ENCODE measurements at places on chromosomes 12 and 14.

DNA sequence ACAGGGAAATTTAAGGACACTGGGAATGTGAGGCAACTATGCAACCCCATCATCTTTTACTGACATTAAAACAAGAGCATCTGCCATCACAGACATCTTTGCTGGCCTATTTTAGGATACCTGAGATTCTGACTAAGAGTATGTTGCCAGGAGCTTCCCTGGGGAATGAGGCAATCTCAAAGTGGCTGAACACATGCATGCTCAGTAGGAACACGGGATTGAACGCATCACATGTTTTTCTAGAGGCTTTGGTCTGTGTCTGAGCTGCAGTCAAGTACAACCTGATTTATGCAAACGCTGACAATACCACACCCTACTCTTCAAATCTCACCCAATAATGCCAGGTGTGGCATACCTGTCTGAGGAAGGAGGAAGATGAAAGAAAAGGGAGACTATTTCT lies 416.5 kb downstream of the NELL2 start:
- peak; percentile 63 for DNase-seq

DNA sequence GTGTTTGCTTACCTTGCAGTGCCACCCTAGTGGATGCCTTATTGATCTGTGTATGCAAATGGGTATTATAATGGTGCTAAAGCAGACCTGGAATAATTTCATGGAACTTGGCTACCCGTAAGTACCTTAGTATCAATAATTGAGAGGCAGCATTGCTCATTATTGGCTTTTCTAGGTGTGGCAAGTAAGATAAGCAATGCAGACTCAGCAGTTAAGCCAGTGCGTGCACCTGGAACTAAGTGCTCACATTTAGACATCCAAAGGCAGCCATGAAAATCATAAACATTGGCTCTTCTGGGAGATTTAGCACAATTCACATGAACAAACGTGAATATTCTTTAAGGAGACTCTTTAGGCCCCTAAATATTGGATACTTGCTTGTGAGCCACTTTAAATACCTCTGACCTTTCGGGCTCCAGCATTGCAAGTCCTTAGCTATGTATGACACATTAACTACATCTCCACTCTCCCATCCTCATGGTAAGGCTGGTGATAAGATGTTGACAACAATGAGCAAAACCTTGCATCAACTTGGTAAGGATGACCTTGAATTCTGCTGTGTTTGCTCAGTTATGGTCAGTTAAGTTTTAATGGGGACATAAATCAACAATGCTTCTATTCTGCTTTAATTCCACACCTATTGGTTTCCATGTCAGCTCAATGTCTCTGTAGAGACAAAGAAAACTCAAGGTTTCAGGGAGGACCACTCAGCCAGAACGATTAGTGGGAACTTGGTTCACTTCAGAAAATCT lies 112.0 kb downstream of the SLC5A8 start:
- no peak for DNase-seq

- DNase-seq, result no peak
Observed at GRCh38 chr12:131752451-131752850, 41.6 kb downstream of the SFSWAP start.

DNA sequence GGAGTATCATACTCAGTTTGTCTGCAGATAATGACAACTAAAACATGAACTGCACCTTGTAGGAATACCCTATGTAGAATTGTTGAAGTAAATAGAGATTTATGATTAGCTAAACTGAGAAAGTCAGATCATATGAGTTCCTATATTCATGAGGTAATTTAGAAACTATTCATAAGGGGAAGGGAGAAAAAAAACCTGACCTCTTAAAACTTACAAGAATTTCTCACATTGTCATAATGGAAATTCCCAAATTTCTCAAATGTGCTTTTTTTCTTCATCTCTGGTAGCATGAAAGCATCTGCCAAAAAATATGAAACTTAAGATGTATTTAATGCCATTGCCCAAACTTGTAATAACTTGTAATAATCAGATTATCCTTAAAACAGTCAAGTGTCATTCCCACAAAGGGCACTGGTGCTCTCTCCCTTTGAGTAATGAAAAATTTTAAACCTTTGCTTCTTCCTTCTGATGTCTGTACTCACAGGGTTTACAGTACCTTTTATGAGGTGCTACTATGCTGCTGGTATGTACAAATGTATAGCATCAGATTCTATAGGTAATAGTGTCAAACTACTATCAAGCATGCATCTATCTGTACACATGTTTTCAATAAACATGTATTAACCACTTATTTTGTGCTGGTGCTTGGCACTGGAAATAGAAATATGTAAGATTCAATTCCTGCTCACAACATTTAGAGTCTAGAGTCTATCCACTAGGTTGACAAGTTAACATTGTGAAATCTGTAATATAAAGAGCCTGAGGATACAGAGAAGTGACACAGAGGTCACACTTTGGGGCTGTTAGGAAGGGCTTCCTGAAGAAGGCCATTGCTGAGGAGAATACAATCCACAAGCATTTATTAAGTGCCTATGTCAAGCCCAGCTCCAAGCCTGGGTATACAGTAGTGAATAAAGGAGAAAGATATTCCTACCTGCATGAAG lies 17.4 kb upstream of the DRAM1 start:
- DNase-seq, result no peak

DNA sequence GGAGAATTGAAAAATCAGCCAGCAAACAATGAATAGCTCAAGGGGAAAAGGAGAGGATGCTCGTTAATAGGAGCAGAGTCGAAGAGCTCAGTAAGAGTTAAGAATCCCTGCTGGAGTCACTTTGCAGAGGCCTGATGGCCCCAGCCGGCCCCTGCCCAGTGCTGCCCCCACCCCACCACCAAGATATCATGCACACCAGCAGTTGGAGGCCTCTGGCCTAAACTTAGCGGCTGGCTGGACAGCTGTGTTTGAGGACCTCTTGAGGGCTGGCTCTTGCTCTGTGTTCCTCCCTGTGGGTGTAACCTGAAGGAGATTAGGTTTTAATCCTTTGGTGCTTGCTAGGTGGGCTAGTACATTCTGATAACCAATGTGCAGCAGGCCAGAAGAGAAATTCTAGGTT lies 142.0 kb downstream of the PLXNC1 start:
- no peak for DNase-seq

DNA sequence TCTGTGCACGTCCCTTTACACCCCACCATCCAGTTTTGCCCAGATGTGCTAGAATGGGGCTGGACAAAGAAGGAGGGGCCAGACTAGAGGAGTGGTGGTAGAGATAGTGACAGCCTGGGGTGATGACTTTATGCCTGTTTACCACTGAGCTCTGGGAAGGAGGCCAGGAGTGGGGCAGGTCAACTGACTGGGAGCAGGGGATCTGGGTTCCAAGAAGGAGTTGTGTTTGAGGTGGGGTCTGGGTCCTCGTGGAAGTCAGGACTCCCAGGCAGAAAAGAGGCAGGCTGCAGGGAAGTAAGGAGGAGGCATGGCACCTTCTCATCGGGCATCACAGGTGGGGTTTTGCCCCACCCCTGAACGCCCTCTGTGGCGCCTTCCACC lies 315 bp downstream of the LTB4R2 start:
- no peak for DNase-seq

DNA sequence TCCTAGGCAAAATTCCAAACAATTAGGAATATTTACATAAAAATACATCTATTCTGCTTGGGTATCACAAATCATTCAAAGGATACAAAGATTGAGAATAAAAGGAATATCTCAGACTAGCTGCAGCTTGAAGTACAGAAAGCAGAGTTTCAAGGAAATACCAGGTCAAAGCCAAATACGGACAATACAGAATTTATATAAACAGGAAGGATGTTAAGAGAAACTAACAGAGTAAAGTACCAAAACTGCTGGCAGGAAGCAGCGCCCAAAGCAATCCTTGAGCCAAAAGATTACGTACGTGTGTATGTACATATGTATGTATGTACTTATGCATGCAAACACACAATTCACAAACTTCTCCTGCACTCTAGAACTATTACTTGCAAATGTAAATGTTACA lies 86.6 kb downstream of the PPP1R12A start:
- DNase-seq, result peak; percentile 49

DNA sequence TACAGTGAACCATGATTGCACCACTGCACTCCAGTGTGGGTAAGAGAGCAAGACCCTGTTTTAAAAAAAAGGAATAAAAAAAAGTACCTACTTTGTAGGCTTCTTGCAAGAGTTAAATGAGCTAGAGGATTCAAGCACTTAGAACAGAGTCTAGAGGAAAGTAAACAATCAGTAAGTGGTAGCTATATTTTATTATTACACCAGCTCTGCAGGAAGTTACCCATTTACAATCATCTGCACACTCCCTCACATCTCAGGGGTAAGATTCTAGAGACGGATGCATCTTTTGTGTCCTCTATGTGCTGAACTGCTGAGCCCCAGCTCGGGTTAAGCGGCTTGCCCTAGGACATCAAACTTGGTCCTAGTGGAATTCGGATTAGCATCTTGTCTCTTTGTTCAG lies 67.3 kb downstream of the KCNK10 start:
- no peak for DNase-seq

DNA sequence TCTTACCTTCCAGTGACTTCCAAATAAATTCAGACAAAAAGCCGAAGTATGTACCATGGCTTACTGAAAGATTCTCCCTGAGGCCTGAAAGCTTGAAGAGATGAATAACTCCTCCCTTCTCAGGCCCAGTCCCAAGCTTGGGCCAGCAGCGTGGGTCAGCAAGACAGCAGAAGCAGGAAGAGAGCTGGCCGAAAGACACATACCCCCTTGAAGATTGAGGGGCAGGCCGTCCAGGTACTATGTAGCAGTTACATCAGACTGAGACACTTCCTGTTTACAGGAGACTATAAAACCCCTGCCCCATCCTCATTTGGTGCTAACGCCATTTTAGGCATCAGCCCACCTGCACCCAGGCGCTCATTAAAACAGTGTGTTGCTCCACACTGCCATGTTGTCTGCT lies 15.0 kb downstream of the NDUFA12 start:
- no peak for DNase-seq

- no peak for DNase-seq
Observed at GRCh38 chr12:31496257-31496656, 94.7 kb downstream of the DENND5B start.

- DNase-seq, result no peak
Observed at GRCh38 chr12:82866227-82866775, 179.6 kb downstream of the TMTC2 start.

- no peak for DNase-seq
Observed at GRCh38 chr14:100219126-100219785, 19.7 kb upstream of the YY1 start.

- no peak for DNase-seq
Observed at GRCh38 chr14:97052001-97052400, 254.8 kb downstream of the VRK1 start.

GRCh38 chr12:19884021-19884492 lies 444.8 kb downstream of the AEBP2 start:
- no peak for DNase-seq

DNA sequence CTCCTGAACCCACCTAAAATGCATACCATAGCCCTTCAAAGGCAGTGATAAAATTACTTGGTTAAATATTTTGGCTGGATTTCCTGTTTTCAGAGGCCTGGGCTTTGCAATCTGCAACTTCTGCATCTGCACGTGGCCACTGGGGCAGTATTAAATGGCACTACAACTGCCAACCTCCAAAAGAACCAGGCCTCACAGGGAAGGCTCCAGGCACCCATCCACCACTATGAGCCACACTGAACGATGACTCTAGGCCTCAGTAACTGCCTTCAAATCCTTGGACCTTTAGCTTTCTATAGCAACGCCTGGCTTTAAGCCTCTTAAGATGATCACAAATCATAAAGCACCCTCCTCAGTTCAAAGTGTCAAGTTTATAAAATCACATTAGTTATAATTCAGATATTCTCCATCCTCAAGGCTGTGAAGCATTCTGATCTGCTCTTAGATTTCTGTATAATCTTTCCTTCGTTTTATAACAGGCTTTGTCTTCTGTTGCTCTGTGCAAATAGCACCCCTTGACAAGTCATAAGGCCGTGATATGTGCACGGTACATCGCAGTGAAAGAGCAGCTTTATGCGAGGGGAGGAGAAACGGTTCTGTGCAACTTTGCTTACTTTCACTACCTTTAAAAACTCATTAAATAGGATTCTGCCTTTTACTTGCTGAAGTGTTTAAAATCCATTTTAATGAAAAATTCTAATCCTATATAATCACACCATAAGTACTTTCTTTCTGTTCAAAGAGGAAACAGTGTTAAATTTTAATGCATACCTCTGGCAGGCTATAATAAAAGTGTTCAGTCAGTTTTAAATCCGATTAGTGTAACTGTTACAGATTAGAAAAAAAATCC lies 196.4 kb upstream of the G2E3 start:
- DNase-seq, result no peak

DNA sequence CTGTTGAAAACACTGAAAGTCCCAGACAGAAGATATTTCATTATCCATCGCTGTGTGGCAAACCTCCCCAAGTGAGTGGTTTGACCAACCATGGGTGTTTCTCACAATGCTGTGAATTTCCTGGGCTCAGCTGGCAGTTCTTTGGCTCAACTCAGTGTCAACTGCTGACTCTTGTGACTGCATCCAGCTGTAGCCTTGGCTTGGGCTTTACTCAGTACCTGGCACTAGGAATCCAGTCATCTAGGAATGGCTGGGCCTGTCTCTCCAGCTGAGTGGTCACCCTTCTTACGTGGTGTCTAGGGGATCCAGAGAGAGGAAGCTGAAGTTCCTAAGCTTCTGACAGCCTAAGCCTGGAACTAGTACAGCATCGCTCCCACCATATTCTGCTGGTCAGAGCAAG lies 80.7 kb upstream of the PSMC1 start:
- DNase-seq, result no peak

GRCh38 chr12:112005419-112006395 lies 7.3 kb downstream of the TMEM116 start:
- no peak for DNase-seq

DNA sequence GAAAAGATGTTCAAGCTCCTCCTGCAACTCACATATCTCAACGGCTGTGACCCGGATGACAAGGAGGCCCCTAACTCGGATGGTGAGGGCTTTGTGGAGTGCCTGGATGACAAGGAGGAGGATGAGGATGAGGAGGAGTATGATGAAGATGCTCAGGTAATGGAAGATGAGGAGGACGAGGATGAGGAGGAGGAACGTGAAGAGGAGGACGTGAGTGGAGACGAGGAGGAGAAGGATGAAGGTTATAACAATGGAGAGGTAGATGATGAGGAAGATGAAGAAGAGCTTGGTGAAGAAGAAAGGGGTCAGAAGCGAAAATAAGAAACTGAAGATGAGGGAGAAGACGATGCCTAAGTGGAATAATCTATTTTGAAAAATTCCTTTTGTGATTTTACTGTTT lies 702 bp downstream of the ANP32D start:
- no peak for DNase-seq

DNA sequence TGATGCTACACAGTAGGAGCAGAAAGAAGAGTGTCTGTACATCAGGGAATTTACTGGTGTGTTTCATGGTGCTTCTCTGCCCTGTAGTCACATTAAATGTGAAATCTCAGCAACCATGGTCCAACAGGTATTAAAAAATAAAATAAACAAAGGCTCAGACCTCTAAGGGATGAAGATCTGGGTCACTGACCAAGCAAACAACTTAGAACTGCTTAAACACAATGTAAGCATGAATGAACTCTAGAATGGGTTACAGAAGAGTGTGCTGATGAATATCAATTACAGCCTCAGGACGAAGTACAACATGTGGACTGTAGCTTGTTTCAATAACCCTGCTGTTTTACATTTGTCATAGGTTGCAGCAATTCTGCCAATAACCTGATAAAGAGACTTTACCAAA lies 47.4 kb downstream of the SLC35F4 start:
- no peak for DNase-seq

Measured in DMS153 (cell line).